ENCODE measurements at places on chromosomes 1 and 21.

DNA sequence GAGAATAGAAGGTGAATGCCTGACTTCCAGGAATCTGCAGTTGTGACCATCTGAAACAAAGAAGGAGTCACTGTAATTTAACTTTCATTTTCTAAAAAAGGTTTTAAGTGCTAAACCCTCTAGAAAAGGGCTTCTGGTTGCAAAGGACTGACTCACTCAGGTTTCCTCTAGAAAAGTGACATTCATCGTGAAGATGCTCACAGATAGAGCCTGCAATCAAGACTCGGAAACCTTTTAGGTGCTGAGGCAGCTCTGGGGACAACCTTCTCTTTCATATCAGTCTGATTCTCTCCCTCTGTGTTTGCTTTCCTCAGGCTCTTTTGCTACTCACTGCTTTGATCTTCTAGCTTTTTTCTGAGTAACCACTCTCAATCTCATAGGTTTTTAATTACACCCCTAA lies 8.2 kb downstream of the BCL9 start:
- DNase-seq, result no peak

DNA sequence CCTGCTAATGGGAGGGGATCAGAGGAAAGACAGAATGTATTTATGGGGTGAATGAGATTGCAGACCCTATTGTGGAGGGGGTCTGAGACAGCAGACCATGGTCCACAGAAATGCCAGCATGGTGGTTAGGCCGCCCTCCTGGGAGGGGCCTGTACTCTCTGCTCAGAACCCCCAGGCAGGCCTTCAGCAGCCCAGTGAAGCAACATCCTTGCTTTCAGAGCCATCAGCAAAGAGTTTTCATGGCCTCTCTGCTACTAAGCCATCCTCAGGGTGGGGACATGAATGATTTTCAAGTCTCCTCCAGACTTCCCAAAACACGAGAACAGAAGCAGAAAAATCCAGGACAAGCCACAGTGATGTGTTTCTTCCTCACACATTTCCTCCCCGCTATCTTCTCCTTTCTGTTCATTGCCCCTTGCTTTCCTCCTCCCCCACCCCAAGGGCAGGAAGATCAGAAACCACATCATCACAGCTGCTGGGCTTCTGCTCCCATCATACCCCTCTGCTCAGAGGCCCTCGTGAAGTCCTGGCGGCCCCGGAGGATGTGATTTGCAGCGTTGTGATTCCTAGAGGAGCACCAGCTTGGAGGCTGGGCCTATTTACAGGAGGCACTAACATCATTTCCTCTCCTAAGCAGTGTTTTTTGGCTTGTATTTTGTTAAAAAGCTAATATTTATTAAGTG lies 48.0 kb downstream of the ABCA4 start:
- no peak for DNase-seq

DNA sequence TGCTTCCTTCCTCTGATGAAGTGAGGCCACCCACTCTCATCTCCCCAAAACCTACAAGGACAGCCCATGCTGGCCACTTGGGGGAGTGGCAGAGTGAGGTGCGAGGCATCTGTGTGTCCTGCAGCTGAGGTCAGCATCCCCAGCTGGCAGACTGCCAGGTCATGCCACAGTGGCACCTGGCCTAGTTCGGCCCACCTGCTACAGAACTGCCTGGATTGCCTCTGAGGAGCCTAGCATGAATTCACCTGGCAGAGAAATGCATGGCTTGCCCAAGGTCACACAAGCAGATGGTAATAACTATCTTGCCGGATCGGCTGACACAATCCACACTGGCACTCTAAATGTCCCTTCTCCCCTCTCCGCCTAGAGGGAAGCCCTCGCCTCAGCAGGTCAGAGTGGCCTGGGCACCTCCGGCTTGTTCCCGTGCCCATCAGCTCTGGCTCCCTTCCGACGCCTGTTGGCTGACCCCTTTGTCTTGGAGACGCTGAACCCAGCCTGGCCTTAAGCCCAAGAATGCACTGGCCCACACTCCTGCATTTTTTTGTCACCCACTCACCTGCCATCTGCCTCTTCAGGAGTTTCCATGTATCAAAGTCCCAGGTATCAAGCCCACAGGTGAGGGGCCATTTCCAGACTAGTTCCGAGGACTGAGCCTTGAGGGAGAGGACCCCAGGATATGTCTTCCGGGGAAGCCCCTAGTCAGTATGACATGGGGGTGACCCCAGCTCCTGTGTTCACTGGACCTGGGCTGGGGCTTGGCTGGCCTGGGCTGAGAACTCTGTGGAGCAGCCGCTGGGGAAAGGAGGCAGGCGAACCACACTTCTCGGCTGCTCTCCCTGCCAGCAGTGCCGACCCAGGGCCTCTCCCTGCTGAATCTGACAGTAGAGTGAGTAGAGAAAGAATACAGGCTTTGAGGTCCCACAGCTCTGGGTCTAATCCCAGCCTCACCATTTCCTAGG lies 21.7 kb downstream of the ECE1 start:
- no peak for DNase-seq

DNA sequence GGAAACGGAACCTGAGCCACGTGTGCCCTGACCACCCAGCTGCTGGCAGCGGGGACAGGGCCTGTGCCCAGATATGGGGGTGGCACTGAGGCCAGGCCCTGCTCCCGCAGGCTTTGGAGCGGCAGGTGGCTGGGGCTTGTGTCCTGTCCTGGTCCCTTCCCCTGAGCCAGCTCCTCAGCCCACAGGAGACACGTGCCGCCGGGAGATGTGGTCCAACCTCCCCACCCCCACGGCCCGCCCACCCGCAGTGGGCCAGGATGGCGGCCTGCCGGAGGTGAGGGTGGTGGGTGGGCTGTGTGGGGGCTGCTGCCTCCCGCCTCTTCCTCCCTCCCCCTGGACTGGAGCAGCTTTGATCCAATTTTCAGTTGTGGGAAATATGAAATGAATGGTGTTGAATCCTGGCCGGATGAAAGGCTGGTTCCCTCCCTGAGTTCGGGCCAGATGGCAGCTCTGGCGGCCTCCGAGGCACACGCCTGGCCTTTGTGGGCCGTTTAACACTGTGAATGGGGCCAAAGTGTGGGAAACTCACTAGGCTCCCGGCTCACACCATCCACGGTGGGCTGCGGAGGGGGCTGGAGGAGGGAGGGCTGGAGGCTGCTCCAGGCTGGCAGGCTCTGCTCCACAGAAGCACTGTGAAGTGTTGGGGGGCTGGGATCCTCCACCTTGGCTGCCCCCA lies 2.6 kb upstream of the HES5 start:
- DNase-seq, result no peak
